ENCODE measurements at places on chromosomes 13 and 19.
A peak's percentile ranks its signal among the peaks of the same experiment; 100 is the strongest.

DNA sequence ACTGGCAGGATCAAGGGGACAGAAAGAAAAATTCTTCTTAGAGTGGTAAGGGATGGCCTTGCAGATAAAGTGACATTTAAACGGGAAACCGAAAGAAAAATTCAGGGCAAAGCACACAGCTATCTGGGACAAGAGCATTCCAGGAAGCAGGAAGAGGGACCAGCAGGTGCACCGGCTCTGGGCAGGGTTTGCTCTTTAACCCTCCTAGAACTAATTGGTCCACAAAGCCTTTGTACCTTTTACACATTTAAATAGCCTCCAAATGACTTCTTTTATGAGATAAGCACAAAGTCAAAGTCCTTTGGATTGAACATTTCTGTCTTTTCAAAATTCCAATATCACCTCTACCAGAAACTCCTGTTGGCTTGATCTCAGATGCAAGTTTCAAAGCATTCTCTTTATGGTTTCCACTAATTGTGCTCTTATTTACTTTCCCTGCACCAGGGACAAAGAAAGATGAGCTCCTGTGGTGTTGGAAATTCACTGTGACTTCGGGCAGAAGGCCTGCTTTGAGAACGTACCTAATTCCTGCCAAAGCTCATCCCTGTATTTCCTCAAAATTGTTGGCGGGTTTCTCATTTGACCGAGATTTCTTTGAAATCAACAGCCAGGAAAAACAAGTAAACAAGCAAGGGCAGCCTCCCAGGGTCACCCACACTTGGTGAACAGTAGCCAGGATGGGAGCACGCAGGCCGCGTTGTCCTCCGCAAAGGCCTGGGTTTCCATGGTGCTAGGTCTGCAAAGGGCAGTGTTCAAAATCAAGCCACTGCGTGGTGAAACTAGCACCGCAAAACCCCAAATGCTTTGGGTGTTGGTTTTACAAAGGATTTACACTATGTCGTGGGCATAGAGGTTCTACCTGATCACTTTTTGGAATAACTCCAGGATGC lies 98.6 kb downstream of the IRS2 start:
- DNase-seq = no peak

GRCh38 chr19:29753934-29754305 lies 38.9 kb upstream of the C19orf12 start:
- DNase-seq = no peak

GRCh38 chr19:23528376-23528775 lies 133.1 kb upstream of the ZNF91 start:
- DNase-seq = no peak

GRCh38 chr19:1663852-1664251 lies 11.4 kb upstream of the TCF3 start:
- DNase-seq = no peak

DNA sequence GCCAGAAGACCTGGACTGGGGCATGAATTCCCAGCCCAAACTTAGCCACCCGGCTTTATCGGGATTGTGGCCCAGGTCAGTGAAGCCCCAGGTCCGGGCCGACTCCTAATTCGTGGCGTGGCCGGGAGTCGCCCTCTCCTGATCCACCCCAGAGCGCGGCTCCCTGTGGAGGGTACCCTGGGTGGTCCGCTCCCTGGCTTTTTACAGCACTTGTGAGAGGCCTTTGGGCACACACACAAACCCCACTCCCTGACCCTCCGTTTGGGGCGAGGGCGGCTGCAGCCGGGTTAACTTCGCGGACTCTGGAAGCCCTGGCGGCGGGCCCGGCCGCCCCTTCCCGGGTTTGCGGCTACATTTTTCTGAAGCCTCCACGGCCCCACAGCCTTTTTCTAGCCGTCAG lies 56.4 kb downstream of the ZNF568 start:
- DNase-seq = no peak

DNA sequence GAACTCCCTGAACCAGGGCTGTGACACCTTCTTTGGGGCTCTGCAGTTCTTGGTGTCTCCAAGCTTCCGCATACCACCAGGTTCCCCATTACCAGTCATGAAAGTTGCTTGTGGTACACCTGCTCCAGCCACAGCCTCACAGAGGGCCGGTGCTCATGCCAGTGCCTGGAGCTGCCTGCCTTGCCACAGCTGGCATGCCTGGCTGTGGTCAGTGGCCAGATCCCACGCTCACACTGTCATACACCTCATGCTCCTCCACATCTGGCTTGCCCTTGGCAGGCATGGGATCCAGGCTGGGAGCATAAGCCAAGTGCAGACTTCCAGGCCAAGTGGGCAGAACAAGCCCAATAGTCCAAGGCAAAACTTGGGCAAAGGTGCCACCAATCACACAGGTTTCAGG lies 1054.9 kb downstream of the SLITRK5 start:
- no peak for DNase-seq

DNA sequence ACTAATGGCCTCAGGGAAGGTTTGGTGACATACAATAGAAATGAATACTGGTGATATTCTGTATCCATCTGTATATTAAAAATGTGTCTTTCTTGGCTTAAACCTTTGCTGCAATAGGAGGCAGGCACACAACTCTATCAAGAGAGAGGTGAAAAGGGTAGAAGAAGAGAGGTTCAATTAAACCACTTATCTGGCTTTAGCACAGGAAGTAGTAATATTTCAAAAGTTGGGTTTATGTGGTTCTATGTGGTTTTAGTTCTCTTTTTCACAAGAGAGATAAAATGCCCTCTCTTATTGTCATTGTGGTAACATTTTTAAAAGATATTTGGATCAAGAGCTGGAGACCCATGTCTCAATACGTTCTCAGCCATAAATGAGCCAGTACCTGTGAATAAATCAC lies 146.2 kb upstream of the FNDC3A start:
- DNase-seq = no peak

- DNase-seq = no peak
These were observed 673 bp downstream of the TEAD2 start for GRCh38 chr19:49361438-49362047.

DNA sequence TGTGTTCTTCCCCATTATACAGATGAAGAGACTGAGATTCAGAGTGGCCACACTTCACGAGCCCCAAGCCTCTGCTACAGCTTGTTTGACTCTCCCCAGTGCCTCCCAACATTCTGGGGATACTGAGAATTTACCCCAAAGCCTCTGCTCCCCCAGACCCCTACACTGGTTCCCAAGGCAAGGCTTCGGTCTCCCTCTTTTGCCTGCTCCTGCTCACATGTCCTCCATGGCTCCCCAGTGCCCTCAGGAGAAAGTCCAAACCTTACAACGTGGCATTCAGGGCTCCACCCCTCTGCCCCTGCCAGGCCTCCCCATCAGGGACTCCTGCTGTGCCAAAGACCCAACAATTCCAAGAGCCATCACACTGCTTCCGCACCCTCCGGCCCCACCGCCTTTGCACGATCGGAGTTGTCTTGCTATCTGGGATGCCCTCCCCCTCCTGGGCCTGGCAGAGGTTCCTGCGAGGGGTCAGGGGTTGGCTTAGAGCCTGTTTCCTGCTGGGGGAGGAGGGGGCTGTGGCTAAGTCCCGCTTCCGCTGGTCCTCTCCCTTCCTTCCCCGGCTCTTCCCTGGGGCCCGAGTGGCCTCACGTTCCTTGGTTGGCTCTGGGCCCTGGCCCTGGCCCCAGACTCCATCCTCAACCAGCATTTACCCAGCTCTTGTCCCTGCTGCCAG lies 15.4 kb downstream of the GTPBP3 start:
- no peak for DNase-seq

DNA sequence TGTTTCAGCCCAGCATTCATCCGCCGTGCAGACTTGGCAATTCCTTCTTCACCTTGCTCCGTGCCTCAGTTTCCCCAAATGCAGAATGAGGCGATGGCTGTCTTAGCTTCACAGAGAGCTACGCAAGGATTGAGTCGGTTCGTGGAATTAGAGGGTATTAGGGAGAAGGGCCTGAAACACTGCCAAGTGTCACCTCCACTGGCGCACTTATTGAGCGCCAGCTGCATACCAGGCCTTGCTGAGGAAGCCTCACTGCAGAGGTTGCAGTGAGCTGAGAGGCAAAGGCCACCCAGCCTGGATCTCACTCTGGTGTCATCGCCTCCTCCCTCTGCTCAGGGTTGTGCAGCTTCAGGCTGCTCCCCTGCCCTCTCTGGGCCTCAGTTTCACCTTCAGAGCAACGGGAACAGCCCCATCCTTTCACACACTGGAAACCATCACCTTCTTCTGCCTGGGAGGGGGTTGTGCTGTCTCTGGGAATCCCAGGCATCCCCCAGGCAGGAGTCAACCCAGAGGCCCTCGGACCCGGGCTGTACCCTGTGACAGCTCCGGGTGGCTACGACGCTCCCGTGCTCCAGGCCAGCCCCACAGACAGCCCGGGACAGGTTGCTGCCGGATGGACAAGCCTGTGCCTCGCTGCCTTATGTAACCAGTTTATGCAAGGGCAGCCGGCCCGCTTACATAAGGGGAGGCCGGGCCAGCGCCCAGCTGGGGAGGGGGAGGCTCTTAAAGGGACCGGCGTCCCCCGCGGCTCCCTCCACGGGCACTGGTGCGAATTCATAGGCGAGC lies 31.9 kb downstream of the NFIC start:
- no peak for DNase-seq

GRCh38 chr19:13962699-13963602 lies 10.6 kb downstream of the DCAF15 start:
- DNase-seq = no peak

- no peak for DNase-seq
These were observed 1.6 kb downstream of the LATS2 start for GRCh38 chr13:21059641-21060337.

- no peak for DNase-seq
These were observed 8.1 kb upstream of the STOML3 start for GRCh38 chr13:38998739-38999138.

GRCh38 chr13:110472904-110473563 lies 88.5 kb downstream of the RAB20 start:
- DNase-seq = no peak

GRCh38 chr13:43122791-43123190 lies 99.4 kb downstream of the DNAJC15 start:
- DNase-seq = no peak

GRCh38 chr19:32387701-32388392 lies 17.7 kb upstream of the DPY19L3 start:
- no peak for DNase-seq

GRCh38 chr13:79528356-79528755 lies 47.4 kb downstream of the NDFIP2 start:
- no peak for DNase-seq

- DNase-seq = peak; percentile 28
These were observed 493 bp upstream of the PDE4A start for GRCh38 chr19:10419646-10420443.

DNA sequence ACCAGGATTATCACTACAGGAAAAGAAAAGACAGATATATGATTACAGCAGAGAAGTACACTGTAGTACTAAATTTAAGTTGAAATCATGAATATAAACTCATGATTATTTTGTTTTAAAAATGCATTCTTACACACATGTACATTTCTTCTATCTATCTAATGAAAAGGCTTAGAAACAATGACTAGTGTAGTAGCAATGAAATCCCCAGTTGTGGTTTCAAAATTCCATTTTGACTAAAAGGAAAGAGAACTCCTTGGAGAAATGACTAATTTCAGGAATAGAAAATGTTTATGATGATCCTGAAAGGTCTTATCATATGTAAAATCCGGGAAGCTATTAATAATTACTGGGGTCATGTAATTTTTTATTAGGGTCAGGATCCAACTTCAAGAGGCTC lies 195.0 kb upstream of the STARD13 start:
- DNase-seq = no peak

DNA sequence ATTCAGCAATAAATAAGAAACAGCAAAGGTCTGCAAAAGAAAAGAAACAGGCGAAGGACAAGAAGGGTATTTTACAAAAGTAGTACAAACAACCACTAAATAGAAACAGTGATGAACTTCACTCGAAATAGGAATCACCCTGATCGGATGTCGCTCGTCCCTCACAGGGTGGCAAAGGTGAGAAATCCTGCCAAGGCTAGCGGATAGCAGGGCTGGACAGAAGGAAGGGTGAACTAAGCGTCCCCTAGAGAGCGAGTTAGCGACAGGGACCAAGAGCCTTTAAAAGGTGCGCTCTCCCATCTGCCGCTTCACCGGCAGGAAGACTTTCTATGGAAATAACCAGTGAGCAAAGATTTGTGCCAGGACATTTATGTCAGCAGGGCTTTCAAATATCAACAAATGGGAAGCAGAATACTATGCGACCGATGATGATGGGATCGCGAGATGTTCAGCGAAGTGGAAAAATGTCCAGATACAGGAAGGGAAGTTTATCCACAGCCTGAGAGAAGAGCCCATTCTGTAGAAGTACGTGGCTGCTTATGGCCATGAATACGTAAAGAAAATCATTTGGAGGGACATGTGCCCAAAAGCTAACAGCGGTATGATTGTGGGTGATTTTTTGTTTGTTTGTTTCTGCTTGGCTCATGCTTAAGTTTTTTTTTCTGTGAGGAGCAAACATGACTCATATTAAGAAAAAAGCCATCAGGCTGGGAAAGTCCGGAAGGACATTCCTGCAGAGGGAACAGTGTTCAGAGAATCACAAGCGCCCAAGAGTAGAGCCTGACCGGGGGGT lies 18.9 kb downstream of the ELAVL1 start:
- DNase-seq = no peak

DNA sequence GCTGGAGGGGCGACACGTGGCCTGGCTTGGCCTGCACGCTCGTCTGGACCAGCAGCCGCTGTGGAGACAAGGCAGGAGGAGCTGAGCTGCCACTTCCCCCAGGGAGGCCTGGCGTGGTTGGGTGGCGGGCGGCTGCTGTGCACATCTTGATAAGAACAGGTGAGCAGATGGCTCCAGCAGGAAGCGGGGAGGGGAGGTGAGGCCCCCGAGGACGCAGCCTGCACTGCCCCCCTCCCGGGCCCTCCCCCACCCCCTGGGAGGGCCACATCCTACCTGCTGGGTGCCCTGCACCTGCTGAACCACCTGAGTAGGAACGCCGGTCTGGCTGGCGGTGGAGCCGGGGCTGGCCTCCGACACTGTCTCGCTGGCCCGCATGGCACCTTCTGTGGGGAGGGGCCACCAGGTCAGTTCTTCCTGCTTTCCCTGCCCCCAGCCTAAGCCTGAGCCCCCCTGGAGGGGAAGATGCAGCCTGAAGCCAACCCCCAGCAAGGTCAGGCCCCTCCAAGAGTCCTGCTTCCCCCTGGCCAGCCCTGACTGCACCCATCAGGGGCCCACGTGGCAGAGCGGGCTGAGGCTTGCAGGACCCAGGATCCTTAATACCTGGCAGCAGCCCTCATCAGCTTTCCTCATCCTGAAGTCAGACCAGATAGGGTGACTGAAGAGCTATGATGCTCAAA lies 22.8 kb downstream of the RFX1 start:
- peak; percentile 33 for DNase-seq

DNA sequence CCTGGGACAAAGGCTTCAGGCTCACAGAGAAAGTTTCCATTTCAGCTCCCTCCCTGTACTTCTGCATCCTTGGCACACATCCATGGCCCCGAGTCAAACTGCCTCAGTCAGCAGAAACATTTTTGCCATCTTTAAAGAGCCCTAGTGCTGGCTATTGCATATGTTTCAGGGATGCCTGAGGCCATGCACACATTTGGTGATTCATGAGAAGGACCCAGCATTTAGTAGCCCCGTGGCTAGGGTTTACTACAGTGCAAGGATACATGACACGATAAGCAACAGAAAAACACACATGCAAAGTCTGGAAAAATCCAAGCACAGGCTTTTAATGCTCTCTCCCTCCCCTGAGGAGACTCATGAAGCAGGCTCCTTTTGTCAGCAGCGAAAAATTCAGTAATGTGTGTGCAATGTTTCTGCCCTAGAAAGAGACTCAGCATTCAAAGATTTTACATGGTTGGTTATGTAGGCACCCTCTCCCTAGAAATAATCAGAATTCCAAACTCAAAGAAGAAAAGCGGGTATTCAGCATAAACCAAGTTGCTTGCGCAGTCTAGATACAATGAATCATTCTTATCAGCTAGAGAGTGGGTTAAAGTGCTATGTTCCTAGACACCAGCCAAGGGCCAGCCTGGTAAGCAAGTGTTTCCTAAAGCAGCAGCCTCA lies 17.6 kb downstream of the ACOD1 start:
- DNase-seq = no peak
